ENCODE measurements at places on chromosomes 6 and 20.

GRCh38 chr6:80357674-80358073 lies 251.2 kb downstream of the BCKDHB start:
- DNase-seq, result no peak

DNA sequence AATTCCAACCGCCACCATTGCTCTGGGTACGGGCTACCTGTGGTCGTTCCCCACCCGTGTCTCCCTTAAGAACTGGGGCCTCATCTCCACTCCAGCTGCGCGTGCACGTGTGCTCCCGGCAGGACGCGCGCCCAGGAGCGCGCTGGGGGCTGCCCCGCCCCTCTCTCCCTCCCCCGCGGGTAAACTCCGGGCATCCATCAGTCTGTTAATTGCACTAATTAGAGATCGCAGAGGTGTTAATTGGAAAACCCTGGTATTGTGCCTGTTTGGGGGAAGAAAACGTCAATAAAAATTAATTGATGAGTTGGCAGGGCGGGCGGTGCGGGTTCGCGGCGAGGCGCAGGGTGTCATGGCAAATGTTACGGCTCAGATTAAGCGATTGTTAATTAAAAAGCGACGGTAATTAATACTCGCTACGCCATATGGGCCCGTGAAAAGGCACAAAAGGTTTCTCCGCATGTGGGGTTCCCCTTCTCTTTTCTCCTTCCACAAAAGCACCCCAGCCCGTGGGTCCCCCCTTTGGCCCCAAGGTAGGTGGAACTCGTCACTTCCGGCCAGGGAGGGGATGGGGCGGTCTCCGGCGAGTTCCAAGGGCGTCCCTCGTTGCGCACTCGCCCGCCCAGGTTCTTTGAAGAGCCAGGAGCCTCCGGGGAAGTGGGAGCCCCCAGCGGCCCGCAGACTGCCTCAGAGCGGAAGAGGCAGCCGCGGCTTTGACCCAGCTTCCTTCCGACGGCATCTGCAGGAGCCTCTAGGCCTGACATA lies 14.4 kb downstream of the FOXP4 start:
- DNase-seq, result peak; percentile 10

DNA sequence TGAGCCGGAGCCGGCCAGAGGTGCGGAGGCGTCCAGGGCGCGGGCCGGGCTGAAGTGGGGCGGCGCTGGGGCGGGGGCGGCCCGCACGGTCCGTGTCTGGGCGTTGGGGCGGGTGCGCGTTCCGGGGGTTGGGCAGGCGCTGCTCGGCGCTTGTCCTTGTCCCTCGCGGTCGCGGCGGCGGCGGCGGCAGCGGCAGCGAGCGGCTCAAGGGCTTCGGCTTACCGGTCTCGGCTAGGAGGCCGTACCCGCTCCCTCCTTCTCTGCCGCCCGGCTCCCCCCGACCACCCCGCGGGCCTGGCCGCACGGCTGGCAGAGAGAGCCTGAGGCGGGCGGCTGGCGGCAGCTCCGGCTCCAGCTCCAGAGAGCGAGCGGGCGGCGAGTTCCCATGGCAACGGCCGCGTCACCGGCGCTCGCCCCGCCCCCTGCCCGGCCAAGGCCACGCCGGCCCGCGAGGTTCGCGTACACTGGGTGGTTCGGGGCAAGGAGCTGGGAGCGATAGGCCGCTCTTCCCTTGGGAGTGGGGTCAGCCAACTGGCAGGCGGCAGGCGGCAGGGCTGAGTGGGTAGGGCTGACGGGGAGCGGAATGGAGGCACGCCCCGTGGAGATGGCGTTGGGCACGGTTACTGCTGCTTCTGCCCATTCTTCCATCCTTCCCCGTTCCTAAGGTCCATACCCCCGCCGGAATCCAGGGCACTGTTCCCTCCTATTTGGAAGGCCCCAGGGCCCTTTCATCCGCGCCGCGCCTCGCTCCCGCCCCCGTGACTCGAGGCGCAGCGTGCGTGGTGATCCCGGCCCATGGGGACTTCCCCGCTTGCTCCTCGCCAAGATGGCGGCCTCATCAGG lies at the start of gene LRRC73:
Gene LRRC73, minus strand, starts transcription at position 363 of the 843 bp plus-strand sequence. CDS start 561 bp downstream, outside the sequence.
- peak; percentile 62 for DNase-seq

DNA sequence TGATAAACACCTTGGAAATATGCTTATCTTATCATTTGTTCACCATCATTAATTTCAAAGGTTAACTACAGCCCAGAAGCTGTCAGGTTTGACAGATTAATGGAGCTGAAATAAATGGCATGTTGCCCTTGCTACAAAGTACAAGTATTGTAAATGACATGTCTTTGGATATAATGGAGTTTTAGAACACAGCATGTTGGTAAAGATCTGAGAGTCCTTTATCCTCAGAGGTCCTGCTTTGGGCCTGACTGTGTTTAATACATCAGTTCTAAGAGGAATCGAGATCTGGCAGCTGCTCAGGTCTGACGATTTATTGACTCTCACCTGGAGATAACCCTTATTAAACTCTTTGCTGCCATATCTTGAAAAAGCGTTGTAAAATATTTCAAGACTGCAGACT lies 222.7 kb upstream of the OPRM1 start:
- no peak for DNase-seq

- DNase-seq, result no peak
Observed at GRCh38 chr6:103874575-103874974, 985.1 kb downstream of the HACE1 start.

- DNase-seq, result no peak
Observed at GRCh38 chr6:37175332-37176267, 5.6 kb downstream of the PIM1 start.

DNA sequence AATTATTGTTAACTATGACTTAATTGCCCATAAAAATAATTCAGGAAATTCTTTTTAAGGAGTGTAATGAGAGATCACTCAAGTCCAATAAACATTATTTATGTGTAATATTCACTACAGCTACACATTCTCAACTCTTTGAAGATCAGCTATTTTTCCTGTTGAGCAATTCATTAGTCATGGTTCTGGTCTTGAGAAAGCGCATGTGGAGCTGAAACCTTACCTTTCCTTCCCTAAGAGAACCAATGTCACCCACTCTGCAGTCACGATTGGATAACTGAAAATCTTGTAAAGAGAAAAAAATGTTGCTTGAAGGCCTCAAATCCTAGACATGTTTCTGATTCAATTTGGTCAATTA lies 736.9 kb upstream of the MARCKS start:
- DNase-seq, result no peak

DNA sequence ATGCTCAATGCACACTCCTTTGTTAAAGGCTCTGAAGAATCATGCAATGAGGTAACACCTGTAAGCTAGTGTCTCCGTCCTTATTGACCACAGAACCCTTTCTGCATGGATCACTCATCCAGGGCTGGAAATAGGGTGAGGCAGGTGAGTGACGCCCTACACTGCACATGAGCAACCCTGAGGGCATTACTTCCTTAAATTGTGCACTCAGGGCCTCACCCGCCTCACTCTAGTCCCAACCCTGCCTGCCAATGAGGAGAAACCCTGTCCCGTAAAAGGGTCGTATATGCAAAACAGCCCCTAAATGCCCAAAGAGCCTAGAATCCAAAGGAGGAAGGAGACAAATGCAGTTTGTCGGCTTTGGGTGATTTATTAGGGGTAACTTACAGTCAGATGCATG lies 33.6 kb upstream of the NOP56 start:
- DNase-seq, result no peak

GRCh38 chr20:58807801-58808200 lies 42.9 kb downstream of the GNAS-AS1 start:
- DNase-seq, result no peak

DNA sequence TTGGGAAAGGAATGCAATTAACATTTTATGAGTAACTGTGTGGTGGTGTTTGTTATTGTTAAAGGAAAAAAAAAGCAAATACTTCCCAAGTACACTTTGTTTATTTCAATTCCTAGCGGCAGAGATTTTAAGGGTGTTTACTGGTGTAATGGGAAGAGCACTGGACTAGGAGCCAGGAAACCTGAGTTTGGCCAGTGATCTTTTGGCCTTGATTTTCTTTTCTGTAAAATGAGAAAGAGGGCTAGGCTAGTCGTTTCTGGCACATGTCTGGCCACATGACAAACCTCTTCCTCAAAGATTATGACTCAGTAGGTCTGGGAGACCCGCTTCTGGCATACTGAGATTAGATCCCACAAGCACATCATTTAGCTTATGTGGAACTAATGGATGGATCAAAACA lies 428.1 kb upstream of the NOX3 start:
- DNase-seq, result peak; percentile 14

DNA sequence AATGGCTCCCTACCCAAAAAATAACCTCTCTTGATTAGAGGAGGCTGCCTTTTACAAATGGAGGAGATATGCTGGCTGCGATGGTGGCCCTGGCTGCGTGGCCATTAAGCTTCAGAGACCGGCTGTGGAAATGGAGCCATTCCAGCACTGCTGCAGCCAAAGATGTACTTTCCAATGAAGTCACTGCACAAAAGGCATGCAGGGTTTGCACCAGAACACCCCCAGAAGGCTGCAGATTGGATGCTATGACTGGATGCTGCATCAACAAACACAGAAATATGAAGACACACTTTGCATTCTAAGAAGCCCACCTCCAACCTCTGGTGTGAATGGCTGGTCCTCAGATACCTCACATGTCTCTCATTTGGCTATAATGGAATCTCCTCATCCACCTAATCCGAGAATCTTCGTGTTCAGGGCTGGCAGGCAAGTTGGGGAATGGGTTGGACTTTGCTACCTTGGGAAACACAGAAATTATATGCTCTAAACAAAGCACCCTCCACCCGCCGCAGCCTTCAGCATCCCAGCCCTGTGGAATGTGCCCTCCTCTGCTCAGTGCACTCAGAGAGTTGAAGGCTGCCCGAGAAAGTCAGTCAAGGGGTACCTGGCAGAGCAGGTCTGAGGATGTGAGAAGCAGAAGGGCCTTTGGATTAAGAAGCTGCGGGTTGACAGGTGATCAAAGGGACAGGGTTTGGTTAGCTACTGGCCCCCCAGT lies 35.3 kb downstream of the APCDD1L start:
- DNase-seq, result no peak

GRCh38 chr6:40916845-40917244 lies 122.2 kb downstream of the UNC5CL start:
- no peak for DNase-seq

GRCh38 chr6:130189531-130190397 lies 33.0 kb downstream of the SAMD3 start:
- DNase-seq, result no peak

GRCh38 chr6:51411496-51412125 lies 592.9 kb downstream of the TFAP2B start:
- peak; percentile 51 for DNase-seq

DNA sequence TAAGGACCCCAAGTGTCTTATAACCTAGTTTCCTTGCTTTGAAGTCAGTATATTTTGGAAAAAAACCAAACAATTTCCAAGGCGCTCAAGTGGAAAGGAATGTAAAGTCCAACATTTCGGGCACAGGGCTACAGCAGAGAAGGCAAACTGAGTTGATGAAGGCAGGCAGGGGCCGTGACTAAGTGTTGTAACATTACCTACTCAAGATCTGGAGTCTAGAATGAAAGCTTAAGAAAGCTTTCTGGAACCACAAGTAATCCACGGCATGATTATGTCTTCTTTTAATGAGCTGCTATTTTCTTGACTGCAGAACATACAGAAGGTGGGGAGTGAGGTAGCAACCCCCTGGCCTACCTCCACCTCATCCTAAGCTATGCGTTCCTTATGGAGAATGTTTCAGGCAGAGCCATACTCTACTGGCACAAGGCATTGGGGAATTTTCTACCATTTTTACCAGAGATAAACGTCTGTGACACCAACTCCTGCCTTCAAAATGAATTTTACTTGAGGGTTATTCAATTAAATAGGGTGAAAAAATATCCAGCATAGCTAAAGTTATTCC lies 4.3 kb downstream of the PPP1R10 start:
- no peak for DNase-seq

- no peak for DNase-seq
Observed at GRCh38 chr6:26577720-26578072, 19.1 kb upstream of the ABT1 start.

GRCh38 chr6:125957845-125958244 lies 1.3 kb downstream of the HINT3 start:
- DNase-seq, result peak; percentile 61

DNA sequence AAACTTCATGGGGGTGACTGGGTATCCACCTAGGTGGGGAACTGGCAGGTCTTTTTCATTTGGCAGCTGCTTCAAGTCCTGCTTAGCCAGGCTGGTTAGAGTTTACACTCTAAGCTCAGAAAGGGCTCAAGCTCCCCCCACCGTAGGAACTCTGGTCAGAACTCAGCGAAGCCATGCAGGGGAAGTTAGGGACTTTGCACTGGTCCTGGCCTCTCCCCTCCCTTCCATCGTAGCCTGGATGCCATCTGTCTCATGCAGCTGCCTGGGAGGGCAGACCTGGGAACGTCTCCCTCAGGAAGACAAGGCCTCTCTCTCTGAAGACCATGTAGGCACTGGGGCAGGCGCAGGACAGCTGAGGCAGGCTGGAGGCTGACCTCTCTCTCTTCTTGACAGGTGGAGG lies 183.8 kb upstream of the UST start:
- DNase-seq, result no peak

- DNase-seq, result peak; percentile 50
Observed at GRCh38 chr20:51022803-51023616, at the start of gene KCNG1. KCNG1 (minus strand) TSS chr20:51023107; CDS start chr20:51010338, 12,769 bp downstream.

DNA sequence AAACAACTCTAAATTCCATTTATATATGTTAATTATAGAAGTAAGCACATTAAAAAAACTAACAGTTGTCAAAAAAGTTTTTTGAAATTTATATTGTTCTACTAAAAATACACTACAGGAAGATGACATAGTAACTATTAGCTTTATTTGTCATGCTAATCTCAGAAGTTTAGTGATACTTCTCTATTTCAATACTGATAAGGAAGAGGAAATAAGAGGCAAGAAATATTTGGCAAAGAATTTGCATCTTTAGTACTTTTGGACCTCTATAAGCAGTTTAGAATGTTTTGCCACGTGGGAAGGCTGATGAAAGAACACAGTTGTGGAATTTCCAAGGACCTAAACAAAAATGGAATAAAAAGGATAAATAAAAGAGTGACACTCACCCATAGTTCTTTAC lies 12.6 kb downstream of the IFNGR1 start:
- no peak for DNase-seq

- no peak for DNase-seq
Observed at GRCh38 chr6:124536842-124537191, 425.4 kb upstream of the RNF217 start.

DNA sequence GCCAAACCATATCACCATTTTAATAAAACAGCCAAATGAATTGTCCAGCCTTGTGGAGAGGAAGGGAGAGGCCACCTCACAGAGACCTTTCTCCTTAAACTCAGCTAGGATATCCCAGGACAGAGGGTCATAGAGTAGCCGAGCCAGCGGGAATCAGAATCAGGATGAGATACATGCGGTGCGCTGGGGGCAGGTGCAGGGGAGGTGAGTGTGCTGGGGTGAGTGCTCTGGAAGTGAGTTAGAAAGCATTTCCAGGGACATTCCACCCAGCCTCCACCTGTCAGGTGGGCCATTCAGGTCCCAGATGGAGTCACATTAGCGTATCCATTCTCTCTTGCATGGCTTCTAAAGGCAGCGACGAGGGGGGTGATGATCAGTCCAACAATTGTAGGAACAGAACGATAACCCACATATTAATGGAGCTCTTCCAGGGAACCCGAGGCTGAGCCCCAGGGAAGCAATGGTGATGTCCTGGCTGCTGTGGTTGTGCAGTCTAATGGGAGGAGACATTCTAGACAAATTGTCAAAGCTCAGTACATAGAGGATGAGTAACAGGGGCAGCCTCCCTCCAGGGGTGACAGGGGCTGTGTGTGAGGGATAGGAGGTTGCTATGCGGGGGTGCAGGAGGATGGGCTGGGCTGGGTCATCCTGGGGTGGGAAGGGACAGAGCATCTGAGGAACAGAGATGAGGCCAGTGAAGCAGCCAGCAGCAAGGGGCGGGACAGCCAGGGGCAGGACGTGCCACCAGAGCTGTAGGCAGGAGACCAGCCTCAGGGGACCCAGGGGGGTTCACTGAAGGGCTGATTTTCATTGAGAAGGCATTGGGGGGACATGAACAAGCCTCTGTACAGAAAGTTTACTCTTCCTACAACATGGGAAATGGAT lies 88.7 kb upstream of the FRMD1 start:
- no peak for DNase-seq

Data from foreskin melanocyte (primary cell).